ENCODE measurements at places on chromosomes 16 and 17. TPM values are rescaled to one million over a fixed set of nuclear protein-coding genes. Genes with fewer than 3 reads are reported as not detected.

KIFC3 gene
- 1.7 TPM for polyA plus RNA-seq

CDH8 gene
- not detected for polyA plus RNA-seq

ADCY9 gene
- 0.44 TPM for polyA plus RNA-seq

GUCY2D gene
- not detected for polyA plus RNA-seq

KRT12 gene
- not detected for polyA plus RNA-seq

Measured in CD14-positive monocyte (primary cell).